ENCODE measurements at places on chromosomes 11 and 22.

- no peak for DNase-seq
Observed at GRCh38 chr11:27410272-27410671, 47.3 kb upstream of the CCDC34 start.

DNA sequence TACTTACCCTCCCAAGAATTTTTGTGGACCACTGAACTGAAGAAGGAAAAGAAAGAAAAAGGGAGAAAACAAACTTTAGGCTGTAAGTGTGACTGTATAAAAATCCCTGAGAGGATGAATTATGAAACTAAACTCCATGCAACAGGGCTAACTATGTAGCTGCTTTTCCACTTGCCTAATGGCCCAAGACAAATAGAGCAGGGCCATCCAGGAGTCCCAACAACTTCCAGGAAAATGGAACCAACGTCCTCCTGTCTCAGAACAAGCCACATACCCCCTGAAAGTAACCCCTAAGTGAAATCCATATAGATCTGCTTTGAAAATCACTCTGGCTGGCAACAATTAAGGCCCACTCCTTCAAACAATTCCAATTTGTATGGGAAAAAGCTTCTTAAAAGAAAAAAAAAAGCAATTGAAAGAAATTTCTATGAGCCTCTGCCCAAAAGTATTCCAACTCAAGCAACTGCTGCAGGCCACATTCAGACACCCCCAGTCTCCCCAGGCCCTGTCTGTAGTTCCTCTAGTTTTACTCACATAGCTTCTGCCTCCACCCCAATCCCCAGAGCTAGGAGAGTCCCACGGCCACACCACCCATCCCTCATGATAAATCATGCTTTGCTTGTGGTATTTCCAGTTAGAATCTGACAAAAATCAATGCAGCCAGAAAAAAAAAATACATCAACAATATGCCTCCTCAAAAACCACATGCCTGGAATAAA, 12.7 kb downstream of the RBFOX2 start:
- no peak for DNase-seq

DNA sequence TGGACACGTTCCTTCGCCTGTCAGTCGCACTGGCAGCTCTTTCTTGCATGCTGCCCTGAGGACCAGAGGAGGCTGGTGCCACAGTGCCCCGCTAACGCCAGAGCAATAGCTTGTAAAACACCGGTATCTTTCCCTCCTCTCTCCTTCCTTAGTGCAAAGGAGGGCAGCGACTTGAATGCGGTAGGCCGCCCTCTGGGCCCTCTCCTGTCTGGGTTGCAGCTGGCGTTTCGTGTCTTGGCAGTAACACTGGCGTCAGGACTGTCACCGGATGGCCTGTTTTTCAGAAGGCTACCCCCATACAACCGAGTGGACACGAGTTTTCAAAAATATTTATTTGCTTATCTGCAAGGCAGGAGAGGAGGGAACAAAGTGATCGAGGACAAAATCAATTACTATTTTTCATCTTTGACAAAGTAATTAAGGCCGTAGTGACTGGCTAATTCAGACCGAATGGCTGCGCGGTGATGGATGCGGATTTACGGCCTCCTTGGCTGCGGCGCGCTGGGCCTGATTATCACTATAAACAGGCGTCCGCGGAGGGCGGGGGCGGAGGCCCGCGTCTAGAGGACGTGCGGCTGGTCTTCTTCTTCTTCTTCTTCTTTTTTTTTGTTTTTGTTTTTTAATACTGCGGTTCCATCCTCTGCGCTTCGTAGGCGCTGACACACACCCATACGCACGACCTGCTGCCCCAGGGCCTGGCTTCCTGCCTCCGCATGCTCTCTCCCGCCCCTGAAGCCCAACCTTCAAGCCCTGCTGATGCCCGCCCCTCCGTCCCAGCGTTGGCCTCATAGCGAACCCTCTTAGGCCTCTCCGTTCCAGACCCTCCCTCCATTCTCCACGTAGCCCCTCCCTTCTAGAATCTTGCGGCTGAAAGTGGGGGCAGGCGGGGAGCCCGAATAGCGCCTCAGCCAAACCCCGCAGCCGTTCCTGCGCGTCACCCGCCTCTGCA, 2.9 kb upstream of the SLC6A5 start:
- no peak for DNase-seq

DNA sequence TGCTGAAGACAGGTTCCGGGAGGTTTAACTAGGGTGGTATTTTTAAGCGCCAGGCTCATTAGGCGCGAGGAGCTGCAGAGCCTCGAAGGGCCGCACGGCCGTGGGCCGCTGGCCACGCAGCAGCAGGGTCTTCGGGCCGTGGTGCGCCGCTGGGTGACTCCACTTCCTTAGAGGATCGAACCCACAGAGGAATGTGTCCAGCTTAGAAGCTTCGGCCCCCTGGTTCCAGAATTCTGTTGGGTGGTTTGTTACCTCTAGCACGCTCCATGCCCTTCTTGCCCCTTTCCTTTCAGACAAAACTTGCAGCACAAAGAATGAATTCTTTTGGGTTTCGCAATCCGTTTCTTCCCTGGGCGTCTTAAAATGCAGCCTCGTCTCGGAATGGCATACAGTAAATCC, 773 bp upstream of the PATL1 start:
- no peak for DNase-seq

GRCh38 chr11:134275188-134275533, 1.0 kb upstream of the GLB1L3 start:
- DNase-seq = no peak

- no peak for DNase-seq
Observed at GRCh38 chr11:45264839-45265515, 21.2 kb downstream of the SYT13 start.

- no peak for DNase-seq
Observed at GRCh38 chr11:33912405-33913361, 20.8 kb upstream of the LMO2 start.

GRCh38 chr22:20215742-20216141, 52.4 kb downstream of the RTN4R start:
- no peak for DNase-seq

DNA sequence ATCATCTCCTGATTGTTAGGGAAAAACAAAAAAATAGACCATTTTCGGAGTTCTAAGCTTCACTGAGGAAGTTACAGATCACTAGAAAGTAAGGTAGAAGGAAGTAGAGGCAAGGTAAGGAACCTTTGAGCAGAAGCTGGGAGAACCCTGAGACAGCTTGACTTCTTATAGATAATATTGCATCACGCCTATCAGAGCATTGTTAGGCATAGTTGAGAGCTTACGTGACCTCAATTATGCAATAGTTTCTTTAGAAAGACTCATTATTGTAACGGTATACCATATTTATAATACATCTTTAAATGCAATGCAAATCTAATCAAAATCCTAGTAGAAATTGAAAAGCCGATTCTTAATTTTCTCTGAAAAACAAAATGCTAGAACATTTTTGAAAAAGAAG, 4.9 kb downstream of the TBRG1 start:
- no peak for DNase-seq
